AG04449 (cell line): ENCODE measurements at places on chromosomes 2 and 18.

- DNase-seq, result no peak
These were observed 124.7 kb downstream of the MREG start for GRCh38 chr2:215888680-215889079.

DNA sequence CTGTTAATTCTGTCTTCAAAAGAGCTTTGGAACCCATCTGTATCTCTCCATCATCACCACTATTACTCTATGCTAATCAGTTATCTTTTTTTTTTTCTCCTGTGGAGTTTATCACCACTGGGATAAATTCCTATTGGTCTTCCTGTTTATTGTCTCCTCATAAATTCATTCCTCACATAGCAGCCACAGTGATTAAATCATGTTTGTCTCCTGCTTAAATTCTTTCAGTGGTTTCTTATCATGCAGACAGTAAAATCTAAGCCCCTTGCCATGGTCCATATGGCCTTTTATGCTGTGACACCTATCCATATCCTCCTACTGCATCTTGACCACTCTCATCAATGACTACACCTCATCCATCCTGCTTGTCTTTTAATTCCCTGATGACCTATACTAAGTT, 239.8 kb upstream of the ZEB2 start:
- DNase-seq, result no peak

DNA sequence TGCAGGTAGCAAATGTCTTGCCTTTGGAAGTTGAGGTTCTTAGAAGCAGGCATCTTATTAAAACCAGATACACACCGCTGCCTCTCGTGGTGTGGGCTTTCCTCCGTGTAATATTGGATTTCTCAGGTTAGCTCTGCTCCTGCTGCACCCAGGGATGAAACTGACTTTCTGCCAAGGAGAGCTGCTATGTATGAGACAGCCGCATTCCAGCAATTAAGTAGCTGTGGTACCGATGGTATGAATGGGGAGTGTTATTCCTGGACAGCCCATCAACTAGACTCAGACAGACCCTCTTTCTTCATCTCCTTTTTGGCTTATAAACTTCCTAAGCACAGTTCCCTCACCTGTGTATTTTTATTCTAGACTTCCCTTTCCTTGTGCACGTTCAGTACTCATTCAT, 6.8 kb upstream of the EHD3 start:
- no peak for DNase-seq

- DNase-seq, result peak; percentile 68
These were observed 144.1 kb downstream of the FHOD3 start for GRCh38 chr18:36441426-36442240.

DNA sequence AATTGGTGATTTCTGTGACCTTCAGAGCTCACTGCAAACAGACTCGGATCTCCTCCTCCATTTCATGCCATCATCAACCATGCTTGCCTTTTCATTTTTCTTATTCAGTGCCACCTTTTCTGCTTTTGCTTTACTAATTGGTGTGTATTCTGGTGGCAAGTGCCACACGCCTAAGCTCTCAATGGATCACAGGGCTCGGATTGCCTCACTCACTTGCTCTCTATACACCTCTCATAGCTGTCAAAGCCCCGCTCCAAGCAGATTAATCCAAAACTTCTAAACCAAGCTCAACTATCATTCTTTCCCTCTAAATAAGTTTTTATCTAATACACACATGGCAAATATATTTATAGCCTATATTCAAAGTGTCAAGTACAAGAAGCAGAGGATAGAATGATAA, 86.4 kb downstream of the PLEKHM3 start:
- DNase-seq, result no peak

GRCh38 chr2:236747925-236748324, 178.3 kb downstream of the ACKR3 start:
- no peak for DNase-seq

DNA sequence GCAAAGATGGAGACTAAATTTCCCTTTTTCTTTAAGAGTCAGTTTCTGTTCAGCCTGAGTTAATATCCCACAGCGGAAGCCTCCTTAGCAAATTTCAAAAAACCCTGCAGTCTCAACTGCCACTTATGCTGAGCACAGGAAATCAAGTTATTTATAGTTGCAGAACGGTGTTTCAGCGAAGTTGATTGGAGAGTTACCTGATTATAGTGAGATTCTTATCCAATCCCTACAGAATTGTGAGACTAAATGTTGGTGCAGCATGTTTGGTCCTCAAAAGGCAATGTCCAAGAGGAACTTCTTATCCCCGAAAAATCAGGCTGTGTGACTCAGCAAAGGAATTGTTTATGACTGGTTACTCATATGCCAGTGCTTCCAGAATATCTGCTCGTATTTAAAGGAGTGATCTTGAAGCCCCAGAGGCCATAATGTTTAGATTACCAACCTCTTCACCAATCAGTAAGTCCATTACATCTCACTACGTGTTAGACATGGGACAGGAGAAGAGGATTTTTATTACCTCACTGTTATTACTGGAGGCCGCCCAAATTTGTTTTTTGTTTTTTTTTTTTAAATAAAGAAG, 67.9 kb downstream of the LRRFIP1 start:
- peak; percentile 95 for DNase-seq

DNA sequence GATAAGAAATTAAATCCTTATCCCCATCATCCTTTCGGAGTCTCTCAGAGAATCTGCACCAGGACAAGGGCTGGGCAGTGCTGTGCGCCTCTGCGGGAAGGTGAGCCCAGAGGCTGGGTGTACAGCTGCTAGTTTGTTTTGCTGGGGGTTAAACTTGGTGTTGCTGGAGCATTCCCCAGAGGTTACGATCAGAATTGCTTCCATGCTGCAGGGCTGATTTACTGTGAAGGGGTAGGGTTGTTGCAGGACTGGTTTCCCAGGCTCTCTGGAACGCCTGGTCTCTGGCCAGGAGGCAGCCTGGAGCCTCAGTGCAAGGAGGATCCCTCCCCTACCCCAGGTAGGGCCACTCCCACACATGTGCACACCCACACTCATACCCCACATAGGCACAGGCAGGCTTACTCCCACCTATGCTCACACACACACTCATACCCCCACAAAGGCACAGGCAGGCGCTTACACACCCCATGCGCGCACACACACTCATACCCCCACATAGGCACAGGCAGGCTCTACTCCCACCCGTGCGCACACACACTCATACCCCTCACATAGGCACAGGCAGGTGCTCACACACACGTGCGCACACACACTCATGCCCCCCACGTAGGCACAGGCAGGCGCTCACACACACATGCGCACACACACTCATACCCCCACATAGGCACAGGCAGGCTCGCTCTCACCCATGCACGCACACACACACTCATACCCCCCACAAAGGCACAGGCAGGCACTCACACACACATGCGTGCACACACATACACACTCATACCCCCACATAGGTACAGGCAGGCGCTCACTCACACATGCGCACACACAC, 11.3 kb downstream of the CNNM4 start:
- no peak for DNase-seq
